Myometrial cell (primary cell): ENCODE measurements at places on chromosomes 6 and 20. TPM values are rescaled to one million over a fixed set of nuclear protein-coding genes. Genes with fewer than 3 reads are reported as not detected.

TSBP1 gene
- not detected in 2 replicates for total RNA-seq

C6orf15 gene
- total RNA-seq: not detected in 2 replicates

HSPA1L gene
- 0.29 and 0.35 TPM in 2 replicates for total RNA-seq

PMEPA1 gene
- not detected in 2 replicates for total RNA-seq

CDH26 gene
- under 0.01 TPM in 1 of 2 replicates, not detected in the other for total RNA-seq

IMPG1 gene
- total RNA-seq: not detected in 2 replicates

SSTR4 gene
- not detected in 2 replicates for total RNA-seq
